ENCODE measurements at places on chromosomes 11 and 22.

DNA sequence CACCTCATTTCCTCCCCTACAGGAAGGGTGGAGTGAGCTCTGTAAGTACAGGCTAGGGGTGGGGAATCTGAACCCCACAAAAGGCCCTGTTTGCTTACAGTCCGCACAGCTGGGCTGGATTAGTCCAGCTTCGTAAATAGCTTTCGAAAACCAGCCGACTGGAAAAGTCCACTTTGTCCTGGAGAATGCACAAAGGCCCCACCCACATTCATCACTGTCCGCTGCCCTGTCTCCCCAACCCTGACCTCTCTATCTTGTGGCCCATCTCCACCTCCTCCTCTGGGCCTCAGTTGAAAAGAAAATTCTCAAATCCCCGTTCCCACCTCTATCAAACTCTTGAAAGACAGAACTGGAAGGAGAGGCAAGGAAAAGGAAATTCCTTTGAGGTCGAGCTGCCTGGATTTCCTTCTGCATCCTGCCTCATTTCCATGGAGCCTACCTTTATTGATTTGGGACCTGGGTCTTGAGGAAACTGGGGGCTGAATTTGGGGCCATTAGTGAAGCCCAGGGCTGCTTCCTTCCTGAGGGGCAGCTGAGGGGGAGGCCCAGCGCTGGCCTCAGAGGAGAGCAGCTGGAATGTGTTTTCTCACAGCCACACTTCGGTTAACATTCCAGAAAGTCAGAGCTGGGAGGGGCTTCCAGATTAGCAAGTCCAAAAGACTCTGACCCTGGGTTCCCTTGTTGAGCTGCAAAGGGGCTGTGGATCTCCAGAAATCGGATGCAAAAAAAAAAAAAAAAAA is 147.6 kb downstream of the FBXO7 start:
- DNase-seq = no peak

DNA sequence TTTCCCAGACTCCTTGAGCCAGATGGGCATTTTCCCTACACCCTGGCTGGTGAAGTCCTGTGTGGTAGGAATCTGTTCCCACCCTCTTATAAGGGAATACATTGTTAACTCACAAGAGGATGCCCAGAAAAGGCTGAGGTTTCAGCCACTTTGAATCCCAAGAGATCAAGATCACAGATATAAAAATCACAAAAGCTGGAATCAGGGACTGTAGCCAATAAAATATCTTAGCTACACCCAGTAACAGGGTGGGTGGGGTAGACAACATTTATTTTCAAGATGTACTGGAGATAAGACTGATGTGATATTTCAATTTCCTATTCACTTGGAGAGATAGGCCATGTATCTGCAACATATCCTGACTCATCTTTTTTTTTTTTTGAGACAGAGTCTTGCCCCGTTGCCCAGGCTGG is 50.3 kb downstream of the COPB1 start:
- DNase-seq = no peak

GRCh38 chr11:94897330-94897768 is 76.0 kb downstream of the CWC15 start:
- DNase-seq = no peak

DNA sequence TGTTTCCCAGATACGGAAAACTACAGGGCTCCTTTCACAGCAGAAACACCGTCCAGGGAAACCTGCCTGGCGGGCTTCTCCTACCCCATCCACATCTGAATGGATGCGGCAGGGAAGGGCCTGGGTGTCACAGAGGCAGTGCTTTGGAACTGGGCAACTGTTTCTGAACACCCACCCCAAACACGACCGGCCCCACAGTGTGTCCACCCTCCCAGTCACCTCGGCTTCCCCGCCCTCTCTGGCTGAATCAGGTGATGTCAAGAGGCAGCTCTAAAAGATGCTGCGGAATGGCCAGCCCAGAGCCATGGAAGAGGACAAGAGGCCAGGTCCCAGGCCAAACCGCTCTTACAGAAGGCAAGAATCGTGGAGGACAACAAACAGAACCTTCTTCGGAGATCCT is 22.0 kb downstream of the IFT27 start:
- DNase-seq = no peak

DNA sequence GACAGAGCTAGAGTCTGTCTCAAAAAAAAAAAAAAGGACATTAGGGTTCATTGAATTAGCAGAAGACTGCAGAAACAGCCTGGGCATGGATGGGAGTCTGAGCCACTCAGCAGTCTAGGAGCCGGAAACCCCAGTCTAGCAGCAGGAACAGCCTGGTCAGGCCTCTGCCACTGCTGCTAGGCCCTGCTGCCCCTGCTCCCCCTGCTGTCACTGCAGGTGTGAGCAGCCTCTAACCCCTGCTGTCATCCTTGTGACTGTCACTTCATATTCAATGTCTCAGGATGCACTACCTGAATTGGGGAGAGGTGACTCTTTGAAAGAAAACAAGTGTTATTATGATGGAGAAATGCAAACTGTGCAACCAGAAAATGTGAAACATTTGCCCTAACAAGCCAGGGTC is 7.0 kb upstream of the DDX17 start:
- no peak for DNase-seq

DNA sequence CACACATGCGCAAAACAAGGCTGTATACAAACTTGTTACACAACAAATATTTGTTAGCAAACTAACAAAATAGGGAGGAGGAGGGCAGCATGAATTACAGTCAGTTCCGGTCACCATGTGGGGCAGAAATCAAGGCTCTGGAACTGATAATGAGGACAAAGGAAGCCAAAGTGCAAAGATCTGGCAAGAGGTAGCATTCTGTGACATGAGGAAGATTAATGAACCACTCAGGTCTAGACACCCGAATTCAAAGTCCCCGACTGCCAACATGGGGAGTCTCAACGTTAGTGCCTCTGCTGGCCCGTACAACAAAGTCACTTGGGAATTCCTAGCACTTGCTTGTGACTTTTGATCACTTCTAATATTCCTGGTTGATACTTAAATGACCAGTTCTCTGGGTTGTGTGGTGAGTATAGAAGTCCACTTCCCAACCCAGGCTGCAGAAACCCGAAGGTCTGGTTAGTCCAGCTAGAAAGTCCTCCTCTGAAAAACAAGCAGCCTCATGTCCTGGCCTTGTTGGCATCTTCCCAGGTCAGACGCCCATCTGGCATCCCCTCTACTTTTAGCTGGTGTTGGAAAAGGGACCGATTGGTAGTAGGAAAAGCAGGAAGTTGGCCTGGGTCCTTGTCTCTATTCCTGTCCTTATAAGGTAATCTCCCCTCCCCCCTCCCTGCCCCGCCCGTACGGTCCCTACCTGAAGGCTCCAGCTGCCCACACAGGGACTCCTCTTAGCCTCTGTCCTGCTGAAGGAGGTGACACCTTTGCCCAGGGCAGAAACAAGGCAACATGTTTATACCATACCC is 1.6 kb downstream of the SUN2 start:
- no peak for DNase-seq

GRCh38 chr11:30002157-30002785 is 14.6 kb downstream of the KCNA4 start:
- DNase-seq = no peak

DNA sequence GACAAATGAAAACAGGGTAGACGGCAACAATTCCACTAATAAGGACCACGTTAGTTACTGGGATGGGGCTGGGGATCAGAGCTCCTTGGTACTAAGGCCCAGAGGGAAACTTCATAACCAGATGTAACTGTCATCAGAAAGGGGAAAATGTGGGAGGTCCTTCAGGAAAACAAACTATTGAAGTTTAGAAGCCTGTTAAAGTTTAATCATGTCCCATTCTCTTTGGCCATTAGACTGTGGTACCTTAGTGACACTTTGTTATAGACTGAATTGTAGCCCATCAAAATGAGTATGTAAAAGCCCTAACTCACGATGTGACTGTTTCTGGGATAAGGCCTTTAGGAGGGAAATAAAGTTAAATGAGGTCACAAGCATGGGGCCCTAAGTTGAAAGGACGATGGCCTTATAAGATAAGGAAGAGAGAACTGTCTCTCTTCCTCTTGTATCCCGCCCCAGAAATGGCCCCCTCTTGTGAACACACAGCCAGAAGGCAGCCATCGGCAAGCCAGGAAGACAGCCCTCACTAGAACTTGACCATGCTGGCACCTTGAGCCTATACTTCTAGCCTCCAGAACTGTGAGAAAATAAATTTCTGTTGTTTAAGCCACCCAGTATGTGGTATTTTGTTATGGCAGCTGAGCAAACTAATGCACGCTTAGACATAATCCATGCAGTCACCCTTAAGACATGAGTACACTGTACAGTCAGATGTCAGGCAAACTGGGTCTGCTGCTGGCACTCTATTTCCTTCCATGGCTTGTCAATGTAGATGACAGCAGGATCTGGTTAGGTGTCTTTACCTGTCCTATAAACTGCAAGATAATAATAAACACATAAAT is 26.9 kb upstream of the USP47 start:
- no peak for DNase-seq

Measured in T-helper 2 cell (primary cell).